CD4-positive, alpha-beta T cell (primary cell): ENCODE measurements at places on chromosomes 11 and 22.

- no peak for DNase-seq
Measured at GRCh38 chr11:2588809-2589537, 110.8 kb downstream of the KCNQ1OT1 start.

- no peak for DNase-seq
Measured at GRCh38 chr22:45398214-45398613, 15.2 kb downstream of the SMC1B start.

DNA sequence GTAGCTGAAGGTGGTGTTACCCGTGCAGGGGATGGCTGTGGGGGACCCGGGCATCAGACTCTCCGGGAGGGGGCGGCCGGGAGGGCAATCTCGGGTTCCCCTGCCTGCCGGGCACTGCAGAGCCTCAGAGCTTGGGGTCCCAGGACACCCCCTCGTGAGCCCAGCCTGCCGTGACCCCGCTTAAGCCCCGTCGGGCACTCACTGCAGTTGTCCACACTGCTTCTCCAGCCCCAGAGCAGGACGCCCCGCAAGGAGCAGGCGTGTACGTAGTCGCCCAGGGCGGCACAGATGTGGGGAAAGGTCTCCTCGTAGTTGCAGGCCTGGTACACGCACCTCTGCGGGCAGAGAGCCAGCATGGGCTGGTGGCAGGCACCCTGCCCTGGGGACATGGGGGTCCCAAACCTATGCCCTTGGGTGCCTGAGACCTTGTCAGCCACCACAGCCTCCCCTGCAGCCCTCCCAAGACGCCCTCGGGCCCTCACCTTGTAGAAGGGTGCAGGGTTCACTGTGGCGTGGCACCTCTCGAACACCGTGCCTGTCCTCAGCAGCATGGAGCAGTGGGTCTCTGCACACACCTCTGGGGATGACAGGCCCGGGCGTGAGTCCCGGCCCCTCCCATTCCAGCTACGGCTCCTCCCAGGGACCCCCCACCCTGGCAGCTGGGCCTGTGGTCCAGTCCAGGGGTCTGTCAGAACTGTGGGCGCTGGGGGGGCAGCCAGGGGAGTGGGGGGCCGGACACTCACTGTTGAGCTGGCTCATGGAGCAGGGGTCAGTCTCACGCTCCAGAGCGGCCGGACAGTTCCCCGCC lies 8.8 kb downstream of the MUC6 start:
- DNase-seq: no peak

DNA sequence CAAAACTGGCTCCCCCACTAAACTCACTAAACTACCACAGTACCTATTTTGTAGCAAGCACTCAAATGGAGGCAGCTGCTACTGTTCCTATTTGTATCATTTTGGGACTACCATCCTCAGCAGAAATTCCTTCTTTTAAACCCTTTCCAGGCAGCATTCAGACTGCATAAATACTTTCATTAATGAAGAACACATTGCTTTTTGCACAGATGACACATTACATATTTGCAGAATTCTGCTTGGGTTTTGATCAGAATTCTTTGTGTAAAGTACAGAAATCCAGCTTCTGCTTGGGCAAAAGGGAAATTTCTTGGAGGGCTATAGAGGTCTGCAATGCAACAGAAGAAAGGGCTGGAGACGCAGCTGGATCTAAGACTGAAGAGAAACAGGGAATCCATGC lies 24.2 kb downstream of the RBX1 start:
- no peak for DNase-seq

GRCh38 chr11:27370374-27370773 lies 7.4 kb upstream of the CCDC34 start:
- DNase-seq: no peak

GRCh38 chr11:66766681-66767080 lies 37.7 kb upstream of the SPTBN2 start:
- no peak for DNase-seq

DNA sequence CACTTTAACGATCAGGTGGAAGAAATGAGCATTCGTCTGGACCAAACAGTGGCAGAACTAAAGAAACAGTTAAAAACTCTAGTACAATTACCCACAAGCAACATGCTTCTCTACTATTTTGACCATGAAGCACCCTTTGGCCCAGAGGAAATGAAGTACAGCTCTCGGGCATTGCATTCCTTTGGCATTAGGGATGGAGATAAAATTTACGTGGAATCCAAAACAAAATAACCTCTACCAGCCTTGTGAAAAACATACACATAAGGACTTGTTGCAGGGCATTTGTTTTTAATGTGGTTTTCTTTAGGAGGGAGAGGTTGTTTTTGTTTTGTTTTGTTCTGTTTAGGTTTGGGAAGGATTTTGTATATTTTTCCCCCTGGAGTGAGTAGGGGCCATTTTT lies 14.2 kb upstream of the TECTA start:
- DNase-seq: no peak

DNA sequence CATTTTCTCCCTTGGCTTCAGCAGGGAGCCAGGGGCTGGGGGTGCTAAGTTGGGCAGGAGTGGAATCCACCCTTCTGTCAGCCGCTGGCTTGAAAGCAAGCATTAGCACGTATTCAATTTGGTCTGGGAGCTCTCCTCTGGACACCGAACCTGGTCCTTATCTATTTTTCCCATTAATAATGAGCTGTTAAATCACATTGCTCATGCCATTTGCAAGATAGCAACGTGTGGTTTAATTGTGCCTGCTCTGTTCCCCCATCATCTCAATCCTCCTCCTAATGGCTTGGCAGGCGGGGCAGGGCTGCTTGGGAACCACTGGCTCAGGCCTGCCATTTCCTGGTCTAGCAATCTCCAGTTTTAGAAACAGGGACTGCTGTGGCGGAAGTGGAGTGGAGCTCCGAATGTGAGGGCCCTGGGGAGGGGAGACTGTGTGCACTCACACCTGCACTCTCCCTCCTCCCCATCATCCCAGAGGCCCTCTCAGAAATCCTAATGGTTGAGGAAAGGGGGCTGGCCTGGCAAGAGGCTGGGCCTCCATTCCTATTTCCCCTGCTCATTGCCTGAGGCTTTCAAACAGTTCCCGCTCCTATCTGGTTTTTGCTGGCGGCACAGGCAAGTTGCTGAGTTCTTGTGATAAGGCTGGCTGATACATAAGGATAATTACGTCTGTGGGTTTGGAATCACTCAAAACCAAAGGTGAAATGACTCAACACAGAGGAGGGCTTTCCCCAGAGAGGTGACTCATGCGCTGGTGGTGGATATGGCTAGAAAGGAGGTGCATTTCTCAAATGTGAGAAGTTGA lies 201.2 kb upstream of the E2F8 start:
- DNase-seq: no peak

DNA sequence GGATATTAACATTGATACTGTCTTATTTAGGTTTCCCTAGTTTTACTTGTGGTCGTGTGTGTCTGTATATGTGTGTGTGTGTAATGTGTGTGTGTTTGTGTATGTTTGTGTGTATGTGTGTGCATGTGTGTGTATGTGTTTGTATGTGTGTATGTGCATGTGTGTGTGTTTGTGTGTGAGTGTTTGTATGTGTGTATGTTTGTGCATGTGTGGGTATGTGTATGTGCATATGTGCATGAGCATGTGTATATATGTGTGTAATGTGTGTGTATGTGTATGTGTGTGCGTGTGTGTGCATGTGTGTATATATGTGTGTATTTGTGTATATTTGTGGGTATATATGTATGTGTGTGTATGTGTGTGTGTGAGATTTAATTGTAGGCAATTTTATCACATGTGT lies 17.3 kb upstream of the DNAL4 start:
- DNase-seq: no peak

DNA sequence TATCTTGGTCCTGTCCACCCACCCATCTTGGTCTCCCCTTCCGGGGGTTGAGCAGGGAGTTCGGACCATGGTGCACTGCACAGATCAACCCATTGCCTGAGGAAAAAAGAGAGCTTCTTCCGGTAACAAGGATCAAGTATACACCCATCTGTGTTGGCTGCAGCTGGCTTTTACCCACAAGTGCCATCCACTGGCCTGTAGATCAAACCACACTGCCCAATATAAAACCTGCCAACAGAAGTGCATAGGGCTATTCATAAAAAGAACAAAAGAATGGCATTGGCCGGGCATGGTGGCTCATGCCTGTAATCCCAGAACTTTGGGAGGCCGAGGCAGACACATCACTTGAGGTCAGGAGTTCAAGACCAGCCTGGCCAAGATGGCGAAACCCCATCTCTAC lies 94.5 kb downstream of the ZC3H12C start:
- DNase-seq: no peak

GRCh38 chr22:32411402-32411801 lies 645 bp downstream of the RTCB start:
- DNase-seq: no peak

DNA sequence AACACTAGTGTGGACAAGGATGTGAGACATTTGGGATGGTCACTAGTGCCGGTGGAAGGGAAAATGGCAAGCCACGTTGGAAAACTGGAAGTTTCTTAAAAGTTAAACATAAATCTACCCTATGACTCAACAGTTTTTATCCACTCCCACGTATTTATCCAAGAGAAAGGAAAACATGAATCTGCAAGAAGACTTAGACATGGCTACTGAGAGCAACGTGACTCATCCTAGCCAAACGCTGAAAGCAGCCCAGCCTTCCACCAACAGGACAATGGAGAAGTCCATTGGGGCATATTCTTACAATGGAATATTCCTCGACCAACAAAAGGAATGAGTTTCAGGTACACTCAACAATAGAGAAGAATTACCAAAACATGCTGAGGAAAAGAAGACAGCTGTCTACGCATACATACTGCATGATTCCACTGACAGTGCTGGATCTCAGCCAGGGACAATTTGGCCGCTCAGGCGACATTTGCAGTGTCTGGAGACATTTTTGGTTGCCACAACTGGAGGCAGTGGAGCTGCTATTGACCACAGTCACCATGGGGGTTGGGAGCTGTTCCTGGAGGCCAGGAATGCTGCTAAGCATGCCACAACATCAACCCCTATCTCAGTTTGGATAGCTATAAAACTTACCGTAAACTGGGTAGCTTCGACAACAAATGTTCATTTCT lies 21.2 kb downstream of the SYT13 start:
- DNase-seq: no peak

DNA sequence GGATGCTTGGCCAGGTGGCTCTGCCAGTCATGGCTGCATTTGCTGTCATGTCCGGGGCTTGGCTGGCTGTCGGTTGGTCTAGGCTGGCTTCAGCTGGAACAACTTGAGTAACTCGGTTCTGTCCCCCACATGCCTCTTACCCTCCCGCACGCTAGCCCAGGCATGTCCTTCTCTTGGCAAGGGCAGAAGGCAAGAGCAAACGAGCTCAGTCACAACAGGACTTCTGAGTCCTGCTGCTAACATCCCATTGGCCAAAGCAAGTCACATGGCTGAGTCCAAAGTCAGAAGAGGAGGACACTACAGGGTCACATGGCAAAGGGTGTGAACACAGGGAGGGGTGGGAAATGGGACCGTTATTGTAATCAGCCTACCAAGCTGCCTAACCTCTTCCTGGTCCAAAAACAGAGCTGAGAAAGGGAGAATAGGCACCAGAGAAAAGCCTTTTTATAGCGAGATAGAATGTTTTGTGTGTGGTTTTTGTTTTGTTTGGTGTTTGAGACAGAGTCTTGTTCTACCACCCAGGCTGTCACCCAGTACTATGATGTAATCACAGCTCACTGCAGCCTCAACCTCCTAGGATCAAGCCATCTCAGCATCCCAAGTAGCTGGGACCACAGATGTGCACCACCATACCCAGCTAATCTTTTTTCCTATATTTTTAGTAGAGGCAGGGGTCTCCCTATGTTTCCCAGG lies 81.9 kb downstream of the MN1 start:
- no peak for DNase-seq

GRCh38 chr11:63769714-63770455 lies 1.3 kb upstream of the ZFTA start:
- DNase-seq: no peak

DNA sequence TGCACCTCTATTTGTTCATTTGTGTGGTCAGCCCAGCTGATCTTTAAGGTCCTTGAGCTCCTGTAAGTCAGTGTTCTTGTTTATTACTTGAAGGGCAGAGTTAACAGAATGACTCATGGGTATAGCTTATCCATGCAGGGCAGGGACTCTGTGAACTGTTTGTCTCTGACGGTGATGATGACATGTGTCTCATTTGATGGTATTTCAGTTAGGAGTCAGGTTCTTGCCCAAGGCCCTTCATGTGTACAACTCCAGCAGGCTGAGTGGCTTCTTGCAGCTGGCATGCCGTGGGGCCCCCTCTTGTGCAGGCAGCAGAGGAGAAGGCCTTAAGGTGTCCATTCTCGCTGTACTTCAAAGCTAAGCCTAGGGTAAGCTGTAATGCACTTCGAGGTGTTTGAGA lies 165.1 kb downstream of the DBX1 start:
- no peak for DNase-seq

DNA sequence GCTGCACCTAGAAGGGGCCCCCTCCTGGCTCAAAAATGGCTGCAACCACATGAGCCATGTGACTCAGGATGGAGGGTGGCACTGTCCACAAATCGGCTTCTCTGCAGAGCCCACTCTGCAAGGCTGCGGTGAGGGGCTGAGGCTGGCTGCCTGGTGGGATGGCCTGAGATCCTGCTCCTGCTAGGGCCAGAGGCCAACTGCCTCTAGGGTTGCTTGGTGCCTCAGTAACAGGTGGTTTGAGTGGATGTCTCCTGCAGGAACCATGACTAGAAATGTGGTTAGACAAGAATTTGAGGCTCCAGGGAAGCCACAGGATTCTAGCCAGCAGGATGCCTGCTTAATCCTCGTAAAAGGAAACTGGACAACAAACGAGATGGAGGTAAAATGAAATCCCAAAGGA lies 17.1 kb downstream of the PATZ1 start:
- DNase-seq: no peak

DNA sequence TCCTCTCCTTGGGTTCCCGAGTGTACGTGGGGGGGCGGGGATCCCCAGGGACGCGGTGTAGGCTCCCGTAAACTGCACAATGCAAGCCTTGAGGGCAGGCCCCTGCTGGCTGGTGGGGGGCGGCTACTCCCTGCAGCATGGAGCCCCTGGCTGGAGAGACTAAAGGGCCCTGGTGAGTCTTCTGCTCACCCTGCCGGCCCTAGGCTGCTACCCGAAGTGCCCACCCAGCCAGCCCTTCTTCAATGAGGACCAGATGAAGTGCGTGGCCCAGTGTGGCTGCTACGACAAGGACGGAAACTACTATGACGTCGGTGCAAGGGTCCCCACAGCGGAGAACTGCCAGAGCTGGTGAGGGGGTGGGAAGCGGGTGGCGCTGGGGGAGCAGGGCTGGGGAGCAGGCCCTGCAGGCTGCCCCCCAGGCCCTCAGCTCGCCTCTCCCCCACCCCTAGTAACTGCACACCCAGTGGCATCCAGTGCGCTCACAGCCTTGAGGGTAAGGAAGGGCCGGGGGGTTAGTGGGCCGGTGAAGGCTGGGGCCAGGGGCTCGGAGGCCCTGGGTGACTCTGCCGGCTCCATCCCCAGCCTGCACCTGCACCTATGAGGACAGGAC lies 16.8 kb downstream of the MUC5B start:
- no peak for DNase-seq

DNA sequence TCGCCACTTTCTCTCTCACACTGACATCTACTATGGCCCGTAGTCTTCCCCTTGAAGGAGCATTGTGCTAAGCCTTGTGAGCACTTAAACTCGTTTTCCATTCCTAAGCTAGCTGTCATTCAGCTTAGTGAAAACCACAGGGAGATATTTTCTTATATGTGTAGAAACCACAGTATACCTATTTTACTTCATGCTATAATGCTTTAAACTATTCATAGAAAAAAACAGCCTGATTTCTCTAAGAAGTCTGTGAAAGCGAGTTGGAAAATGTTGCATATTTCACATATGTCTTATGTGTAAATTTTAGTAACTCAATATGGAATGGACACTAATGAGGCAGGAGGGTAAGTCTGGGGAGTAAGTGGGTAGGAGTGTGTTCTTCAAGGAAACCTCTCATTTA lies 194.3 kb upstream of the CTSC start:
- no peak for DNase-seq
